ENCODE measurements at places on chromosomes 6 and 20.

GRCh38 chr20:24337069-24337468 is 132.4 kb upstream of the SYNDIG1 start:
- DNase-seq: no peak

DNA sequence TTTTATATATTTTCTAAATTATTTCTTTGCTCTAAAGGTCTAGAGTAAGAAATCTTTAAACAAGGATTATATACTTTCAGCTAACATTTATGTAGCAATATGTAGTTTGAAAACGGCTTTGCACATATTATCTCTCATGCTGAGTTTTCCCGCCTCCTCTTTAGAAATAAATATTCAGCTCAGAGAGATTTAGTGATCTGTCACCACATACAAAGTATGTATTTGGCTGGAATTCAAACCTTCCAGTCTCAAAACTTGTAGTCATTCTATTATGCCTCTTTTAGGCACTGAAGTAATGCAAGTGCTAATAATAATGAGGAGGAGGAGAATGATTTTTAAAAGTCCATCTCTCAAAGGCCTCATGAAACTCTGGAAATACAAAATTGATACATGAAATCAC is 525.0 kb downstream of the GRIK2 start:
- DNase-seq: no peak

GRCh38 chr6:3769610-3770009 is 18.1 kb upstream of the PXDC1 start:
- no peak for DNase-seq

DNA sequence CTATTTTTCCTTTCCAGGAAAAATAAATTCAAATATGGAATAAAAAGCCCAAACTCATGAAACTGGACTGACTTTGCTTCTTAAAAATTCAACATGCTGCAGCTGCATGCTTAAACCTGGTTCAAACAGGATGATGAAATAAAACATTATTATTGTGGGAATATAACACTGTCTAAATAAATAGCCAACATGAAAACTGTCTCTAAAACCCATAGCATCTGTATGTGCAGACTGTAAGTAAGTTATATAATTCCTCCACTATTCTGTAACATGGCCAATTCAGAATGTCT is 30.4 kb upstream of the AHI1 start:
- no peak for DNase-seq

DNA sequence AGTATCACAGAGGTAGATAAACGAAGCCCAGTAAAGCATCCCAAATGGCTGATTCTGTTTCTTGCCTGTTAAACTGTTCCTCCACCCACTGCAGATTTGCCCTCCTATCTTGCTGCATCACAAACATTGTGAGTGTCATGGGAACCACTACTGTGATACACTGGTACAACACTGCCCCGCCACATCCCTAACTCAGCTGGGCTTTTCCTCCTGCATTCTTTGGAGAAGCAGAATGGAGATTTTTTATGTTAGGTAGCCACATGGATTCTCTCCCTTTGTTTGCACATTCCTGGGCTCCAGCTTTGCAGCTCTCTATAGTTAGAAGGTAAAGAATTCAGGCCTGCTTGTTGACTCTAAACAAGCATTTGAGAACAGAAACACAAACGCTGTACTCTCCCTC is 234.1 kb downstream of the TMEM242 start:
- DNase-seq: no peak

GRCh38 chr20:61253264-61253639 is 1.2 kb downstream of the CDH4 start:
- peak; percentile 70 for DNase-seq

GRCh38 chr6:94835264-94835663 is 742.1 kb upstream of the MANEA start:
- DNase-seq: no peak

GRCh38 chr6:146301764-146302163 is 241.9 kb upstream of the RAB32 start:
- no peak for DNase-seq

DNA sequence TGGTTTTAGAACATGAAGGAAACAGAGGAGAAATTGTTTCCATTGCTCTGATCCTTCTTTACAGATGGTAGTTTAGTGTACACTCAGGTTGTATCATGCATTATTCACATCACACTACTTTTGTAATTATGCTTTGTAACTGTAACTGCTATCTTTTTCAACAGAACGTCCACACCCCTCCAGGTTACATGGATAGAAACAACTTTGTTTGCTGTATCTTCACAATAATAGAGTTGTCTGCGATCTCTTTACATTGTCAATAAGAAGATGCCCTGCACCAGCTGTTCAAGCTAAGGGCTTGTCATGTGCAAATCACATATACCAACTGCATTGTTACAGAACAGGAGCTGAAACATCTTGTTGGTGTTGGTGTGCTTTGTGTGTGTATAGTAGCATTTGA is 67.9 kb upstream of the MAP7 start:
- DNase-seq: no peak

DNA sequence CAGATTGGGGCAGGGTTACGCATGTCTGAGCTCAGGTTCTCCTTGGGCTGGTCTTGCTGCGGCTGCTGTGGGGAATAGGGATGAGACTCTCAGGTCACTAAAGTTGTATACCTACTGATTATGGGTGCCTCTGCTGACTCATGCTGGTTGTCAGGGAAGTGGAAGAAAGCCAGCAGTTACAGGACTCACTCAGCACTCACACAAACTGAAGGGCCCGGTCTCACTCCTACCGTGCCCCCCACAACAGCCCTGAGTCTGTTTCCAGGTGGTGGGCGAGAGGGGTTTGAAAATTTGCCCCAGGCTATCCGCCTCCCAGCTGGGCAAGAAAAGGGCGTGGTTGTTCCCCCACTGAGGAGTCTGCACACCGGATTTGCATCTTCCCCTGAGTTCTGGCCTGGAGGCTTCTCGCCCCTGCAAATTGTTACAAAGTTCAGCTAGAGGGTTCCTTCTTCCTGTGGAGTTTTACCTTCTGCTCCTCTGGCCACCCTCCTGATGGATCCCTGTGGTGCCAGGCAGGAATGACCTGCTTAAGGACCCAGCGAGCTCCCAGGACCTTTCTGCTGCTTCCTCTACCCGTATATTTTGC is 659.2 kb downstream of the HDGFL1 start:
- no peak for DNase-seq

DNA sequence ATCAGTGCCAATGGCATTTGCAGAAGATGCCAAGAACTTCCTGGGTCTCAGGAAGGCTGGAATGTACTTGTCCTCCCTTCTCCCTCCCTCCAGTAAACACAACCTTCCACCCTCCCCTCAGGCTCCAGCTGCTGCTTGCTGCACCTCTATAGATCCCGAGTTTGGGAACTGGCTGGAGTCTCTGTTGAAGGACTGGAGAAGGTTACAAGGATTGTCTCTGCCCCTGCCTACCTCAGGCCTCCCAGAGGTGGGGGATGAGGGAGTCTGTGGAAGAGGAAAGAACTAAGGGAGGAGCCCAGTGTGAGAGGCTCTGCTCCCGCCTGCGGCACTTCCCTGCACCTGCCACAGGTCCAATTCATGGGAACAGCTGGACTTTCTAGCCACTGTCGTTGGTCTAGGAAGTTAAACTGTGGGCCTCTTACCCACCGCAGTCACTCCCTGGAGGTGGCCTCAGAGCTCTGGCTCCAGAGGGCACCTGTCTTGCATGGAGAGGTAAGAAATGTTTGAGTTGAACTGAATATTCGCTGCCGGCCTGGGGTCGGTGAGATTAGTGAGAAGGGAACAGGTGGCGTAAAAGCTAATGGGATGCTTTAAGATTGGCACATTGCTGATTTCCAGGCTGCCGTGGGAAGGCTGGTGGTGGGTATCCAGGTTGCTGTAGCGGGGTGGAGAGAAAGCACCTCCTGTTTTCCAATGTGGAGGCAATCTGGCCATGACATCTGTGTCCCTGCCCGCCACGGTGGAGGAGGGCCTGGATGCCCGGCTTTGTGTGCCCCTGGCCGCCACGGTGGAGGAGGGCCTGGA is 54.3 kb downstream of the PPP1R14C start:
- DNase-seq: no peak

DNA sequence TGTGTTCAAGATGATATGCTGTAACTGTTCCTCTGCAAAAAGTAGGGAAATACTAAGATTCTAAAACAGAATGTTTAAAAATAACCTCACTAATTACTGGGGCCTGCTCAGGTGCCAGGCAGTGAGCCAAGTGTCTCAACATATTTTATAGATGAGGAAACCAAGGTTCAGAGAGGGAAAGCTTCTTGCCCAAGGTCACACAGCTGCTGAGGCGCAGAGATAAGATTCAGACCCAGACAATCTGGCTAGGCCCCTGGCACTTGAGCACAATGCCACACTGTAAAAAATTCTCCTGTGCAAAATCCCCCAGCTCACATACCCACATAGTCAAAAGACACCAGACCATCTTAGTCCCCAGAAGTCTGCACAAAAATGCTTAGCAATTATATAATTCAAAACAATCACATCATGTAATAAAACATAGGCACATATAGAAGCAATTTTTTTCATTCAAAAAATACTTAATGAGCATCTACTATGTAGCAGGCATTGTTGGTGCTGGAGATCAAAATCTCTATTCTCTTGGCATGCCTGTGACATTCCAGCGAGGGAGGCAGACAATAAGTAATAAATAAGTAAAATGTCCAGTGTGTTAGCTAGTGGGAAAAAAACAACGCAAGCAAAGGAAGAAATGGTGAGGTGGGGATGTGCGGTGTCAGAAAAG is 10.3 kb downstream of the PREX1 start:
- no peak for DNase-seq

GRCh38 chr6:141152951-141153350 is 979.8 kb upstream of the GJE1 start:
- no peak for DNase-seq

DNA sequence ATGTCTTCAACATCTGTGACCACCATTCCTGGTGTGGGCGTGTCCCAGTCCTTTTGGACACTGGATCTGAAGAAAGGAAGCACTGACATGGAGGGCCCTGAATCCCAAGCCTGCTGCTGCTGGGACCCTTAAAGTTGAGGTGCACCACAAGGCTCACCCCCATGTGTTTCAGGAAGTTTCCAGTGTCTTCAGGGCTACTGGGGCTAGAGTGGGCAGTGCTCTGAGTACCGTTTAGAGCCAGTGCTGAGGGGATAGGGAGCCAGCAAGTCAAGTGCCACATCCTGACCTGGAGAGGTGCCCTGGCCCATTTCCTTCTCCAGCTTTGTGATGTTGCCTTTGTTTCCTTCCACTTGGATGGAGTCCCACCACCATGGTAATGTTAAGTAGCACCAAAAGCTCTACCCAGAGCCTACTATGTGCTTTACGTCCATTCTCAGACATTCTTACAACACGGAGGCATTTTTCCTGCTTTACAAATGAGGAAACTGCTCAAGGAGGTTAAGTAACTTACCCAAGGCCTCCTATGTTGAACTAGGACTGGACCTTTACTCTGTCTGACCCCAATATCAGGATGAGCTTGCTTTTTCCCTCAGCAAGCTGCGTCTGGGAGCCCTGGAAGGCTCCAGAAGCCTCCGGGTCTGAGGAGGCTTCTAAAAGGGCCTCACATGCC is 552 bp upstream of the DEF6 start:
- no peak for DNase-seq

DNA sequence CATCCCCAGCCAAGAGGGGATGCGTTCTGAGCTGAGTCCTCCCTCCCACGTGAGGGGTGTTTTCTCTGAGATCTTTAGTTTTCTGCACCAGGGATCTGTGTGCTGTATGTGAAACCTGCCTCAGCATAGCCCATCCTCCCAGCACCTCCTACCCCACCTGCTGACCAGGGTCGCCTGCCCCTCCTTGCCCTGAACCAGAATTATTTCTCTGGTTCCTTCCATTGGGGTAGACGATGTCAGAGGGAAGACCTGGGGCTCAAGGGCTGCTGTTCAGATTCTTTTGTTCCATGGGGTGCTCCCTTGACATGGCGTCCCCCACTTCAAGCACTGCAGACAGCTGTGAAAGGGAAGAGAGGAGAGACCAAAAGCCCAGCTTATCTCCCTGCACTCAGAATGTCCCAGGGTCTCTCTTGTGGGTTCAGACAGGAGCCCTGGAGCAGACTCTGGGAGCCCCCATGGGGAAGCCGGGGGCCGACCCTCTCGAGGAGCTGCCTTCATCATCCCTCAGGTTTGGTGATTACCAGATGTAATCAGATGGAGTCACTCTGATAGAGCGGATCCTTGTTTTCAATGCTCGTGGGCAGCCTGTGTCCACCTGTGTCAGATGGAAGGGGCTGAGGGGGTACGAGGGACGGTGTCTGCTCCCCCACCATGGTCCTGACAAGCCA is 74.3 kb downstream of the ERMARD start:
- DNase-seq: no peak
